ENCODE measurements at places on chromosomes 11 and 22.
A peak's percentile ranks its signal among the peaks of the same experiment; 100 is the strongest.

DNA sequence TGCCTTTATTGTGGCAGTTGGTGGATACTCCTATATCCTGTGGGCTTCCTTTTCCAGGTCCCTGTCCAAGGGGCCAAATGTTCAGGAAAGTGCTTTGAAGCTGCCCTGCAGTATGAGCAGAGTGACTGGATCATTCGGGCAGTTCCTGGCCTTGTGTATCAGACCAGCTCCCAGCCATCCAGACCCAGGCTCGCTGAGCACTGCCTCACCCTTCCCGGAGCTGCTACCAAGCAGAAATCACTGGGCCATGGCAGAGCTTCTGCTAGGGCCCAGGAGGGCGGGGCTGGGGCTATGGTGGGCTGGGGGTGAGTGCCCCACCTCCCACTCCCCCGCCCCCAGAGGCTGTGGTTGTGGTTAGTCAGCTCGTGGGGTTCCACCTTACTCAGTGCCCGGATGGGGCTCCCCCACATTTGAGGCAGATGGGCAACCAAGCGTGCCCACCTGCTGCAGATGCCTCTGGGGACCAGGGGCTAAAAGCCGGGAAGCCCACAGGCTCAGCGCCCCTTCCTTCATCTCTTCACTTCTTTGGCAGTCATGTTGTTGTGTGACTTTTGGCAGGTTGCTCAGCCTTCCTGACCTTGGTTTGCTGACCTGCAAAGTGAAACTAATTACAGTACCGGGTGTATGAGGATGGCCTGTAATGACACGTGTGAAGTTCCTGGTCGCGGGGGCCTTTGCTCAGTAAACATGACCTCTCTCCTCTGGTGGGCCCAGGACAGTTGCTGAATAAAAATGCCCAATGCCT lies 2.1 kb upstream of the LRRC32 start:
- no peak for DNase-seq

- DNase-seq: no peak
These were observed 17.6 kb downstream of the STARD10 start for GRCh38 chr11:72776117-72776843.

DNA sequence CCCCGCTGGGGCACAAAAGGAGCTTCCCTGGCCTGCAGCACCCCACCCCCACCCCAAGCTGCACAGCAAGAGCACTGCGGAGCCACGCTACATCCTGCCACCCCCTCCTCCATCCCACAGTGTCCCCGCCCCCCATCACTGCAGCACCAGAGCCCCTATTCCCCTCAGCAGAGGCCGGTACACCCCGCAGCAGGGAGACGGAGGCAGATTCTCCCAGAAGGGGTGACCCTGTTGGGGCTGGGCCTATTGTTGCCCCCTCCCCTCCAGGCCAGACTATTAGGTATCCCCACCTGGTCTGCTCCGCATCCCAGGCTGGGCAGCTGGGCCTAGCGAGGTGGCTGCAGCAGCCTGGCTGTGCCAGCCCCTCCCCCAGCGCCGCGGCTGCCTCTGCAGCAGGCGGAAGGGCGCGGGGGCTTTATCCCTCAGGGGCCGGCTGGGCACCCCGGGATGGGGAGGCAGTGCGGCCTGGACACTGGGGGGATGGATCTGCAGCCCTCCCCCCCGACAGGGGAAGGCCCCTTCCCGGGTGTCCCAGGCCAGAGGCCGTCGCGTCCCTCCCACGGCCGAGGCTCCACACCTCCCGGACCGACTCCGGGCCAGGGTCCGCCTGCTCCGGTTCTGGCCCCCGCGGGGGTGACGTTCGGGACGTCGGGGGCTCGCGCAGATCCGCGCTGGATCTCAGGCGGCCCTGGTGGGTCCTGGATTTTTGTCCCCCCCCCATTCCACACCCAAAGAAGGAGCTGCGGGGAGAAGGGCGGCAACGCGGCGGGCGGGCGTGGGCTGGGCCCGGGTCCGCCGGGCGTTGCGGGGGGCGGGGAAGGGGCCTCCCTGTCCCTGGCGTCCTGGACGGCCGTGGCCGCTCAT lies 943 bp downstream of the DUSP8 start:
- peak; percentile 69 for DNase-seq

DNA sequence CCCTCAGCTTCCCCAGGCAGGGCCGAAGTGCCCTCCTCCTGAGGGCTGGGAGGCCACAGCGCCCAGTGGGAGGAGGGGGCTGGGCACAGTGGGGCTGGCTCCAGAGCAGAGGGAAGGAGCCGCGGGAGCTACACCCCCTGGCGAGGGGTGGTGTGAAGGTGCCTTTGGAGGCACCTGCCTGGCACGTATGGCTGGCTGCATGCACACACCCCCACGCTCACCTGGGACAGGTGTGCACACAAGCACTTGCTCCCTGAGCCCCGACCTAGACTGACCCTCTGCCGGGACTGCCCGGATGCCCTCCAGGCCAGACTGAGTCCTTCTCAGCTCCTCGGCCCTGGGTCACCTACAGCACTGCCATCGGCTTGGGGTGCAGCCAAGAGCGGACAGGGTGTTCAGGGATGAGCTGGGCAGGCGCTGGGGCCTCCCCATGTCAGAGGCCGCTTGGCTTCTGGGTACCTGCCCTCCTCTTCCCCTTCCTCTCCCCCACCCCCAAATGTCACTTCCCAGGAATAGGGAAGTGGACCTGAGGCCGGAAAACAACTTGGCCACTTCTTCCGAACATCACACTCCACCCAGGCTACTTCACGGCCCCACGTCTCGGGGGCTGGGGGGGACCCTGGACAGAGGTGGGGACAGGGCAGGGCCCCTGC lies 7.4 kb upstream of the PIM3 start:
- no peak for DNase-seq

GRCh38 chr22:43377896-43378704 lies 33.7 kb upstream of the MPPED1 start:
- DNase-seq: peak; percentile 66

DNA sequence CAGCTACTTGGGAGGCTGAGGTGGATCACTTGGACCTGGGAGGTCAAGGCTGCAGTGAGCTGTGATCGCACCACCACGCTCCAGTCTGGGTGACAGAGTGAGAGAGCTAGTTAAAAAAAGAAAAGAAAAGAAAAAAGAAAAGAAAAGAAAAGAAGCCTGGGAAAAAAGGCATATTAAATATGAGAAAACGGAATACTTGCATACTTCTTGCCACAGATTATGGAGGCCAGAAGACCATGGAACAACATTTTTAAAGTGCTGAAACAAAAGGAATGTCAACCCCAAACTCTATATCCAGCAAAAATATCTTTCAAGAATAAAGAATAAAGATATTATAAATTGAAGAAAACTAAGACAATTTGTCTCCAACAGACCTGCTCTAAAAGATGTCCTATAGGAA lies 191.9 kb downstream of the EFCAB6 start:
- DNase-seq: no peak
